T-cell (primary cell): ENCODE measurements at places on chromosomes 13 and 19.

DNA sequence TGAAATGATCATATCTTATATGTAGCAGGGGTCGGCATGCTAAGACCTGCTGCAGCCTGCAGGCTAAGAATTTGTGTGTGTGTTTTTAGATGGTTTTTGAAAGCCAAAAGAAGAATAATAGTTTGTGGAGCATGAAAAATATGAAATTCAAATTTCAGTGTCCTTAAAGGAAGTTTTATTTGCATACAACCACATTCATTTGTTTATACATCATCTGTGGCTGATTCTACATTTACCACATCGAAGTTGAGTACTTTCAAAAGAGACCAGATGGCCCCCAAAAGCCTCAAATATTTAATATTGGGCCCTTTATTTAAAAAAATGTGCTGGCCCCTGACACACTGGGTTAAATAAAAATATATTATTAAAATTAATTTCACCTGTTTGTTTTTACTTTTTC is 1.3 kb downstream of the HAS1 start:
- no peak for DNase-seq

GRCh38 chr19:3108775-3109174 is 14.6 kb downstream of the GNA11 start:
- DNase-seq = peak; percentile 56

DNA sequence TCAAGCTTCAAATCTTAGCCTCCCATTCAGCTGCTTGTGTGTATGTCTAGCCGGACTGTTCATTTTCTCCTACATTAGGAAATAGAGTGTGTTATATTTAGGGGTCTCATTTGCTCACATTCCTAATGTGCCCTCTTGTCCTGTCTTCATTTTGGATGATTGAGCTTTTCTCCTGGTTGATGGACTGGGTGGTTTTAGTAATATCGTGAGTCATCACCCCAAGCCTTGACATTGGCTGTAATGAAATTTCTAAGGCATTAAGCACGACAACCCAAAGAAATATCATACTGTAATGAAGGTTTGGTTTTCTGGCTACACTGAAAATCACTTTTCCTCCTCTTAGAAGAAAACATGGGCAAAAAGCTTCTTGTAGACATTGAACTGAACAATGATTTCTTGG is 110.7 kb upstream of the WASF3 start:
- no peak for DNase-seq

DNA sequence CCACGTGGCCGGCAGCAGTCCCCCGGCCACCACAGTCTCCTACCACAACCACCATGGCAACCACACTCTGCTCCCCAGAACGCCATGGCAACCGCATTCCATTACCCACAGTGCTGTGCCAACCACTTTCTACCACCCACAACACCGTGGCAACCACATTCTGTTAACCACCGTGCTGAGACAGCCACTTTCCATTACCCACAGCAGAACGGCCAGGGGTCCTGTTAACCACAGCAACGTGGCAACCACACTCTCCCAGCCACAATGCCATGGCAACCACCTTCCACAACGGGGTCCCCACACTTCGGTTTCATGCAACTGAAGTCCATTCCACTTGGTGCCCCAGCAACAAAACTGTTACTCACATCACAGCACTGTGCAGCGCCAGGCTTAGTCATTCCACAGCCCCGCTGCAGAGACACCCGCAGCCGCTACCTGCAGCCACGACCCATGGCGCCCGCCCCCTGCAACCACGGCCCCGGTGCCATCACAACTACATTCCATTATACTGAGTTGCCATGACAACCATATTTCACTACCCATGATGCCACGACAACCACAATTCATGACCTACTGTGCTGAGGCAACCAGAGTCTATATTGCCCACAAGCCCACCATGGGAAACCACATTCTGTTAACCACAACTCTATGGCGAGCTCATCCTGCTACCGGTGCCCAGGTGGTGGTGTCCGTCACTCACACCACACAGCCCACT is 10.0 kb downstream of the DPF1 start:
- peak; percentile 39 for DNase-seq
